Stimulated activated CD4-positive, alpha-beta T cell treated with anti-CD3 and anti-CD28 coated beads, TNF-alpha, amount 100 ng/mL, for 24 hours (primary cell): ENCODE measurements at places on chromosomes 3 and 15.

DNA sequence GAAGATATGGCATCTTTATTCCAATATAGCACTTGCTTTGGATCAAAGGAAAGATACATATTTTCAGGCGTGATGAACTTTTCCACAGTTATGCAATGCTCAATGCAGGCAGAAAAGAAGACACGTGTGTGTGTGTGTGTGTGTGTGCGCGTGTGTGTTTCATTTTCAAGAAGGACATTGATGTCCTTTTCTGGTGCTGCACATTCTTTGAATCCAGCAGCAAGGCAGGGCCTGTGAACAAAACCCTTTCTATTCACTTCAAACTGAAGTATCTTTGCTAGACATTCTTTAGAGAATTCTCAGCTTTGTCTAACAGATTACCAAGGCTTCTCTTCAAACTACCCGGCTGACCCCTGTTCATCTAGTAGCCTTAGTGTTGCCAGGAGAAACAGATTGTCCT lies 124.6 kb downstream of the CD47 start:
- no peak for DNase-seq

DNA sequence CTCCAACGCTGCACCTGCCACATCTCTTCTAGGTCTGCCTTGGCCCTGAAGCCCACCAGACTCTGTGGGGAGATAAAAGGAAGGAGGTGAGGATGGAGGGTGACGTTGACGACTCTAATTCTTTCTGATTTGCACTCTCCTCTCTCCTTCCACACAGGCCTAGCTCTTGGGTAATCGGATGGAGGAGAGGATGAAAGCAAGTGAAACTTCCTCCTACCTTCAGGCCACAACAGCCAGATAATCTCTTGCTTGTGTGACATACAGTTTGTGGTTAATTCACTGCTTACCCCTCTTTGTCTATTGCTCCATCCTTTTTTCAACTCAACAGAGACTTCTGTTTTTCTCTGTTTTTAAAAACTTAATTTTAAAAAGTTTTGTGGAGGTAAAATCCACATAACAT lies 208.1 kb downstream of the SV2B start:
- no peak for DNase-seq

DNA sequence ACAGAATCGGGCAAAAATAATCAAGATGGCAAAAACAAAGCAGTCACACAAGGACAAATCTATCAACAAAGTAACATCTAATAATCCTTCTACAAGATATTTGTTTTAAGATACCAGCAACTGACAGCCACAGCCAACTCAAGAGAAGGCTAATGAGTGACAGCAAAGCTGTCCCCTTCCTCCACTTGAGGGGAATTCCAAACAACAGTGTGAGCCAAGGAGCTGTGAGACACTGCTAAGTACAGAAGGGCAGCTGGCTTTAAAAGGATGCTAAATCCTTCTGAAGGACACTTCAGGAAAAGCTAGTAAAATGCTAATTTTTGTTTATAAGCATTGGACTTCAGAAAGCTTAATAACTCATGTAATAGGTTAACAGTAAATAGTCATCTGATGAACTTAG lies 120.3 kb upstream of the GOLGA8J start:
- DNase-seq, result no peak

- no peak for DNase-seq
Observed at GRCh38 chr3:188262913-188263683, 109.1 kb downstream of the LPP start.

- DNase-seq, result no peak
Observed at GRCh38 chr3:139774560-139775302, 97.0 kb upstream of the NMNAT3 start.

DNA sequence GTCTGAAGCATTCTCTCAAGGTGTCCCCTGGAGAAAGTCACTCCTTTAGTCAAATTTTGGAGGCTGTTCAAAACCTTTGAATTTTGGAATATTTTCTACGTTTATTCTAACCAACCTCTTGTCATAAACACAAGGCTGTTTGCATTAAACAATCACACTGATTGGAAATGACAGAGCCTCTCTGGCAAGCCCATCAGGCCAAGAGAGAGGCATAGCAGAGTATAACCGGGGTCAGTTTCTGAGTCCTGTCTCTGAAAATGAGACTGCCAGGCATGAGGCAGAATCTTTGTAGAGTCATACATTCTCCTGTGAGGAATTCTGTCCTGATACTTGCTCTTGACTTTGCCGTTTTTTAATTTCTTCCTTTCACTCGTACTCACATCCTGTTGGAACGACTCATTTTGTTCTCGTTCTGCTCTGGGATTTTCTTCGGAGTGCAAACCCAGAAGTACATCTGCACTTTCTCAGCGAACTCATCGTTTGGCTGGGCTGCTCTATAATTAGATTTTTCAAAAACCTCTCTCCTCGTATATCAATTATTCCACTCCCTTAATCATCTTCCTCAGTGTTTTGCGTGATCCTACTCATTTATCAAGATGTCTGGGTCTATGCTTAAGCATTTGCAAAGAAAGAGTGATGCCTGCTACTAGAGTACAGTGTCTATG lies 114.2 kb downstream of the AGBL1 start:
- no peak for DNase-seq

DNA sequence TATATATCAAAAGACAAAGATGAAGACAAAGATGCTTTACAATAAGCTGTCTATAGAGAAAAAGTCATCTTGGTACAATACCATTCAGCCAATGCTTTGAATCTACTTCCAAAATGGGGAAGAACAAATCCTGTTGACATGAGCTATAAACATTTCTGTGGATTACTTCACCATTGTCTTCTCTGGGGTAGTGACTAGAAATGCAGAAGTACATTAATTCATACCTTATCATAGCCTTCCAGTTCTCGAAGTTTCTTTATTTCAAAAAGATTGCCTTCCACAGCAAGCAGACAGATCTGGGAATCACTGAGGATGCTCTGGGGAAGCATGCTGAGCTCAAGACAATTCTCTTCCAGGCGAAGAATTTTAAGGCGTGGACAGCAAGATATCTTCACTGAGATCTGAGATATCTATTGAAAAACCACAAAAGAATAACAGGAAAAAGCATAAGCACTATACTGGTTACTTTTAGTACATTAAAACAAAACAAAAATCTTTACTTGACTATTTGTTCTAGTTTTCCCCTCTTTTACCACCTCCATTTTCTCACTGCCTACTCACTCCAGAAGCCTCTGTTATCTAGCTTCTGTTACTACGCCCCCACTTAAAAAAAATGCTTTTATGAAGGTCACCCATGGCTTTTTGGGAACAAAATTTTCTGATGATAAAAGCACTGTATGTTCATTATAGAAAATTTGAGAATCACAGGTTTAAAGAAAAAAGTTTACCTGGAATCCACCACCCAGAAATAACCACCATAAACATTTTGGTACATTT lies 3.6 kb downstream of the LRRC57 start:
- DNase-seq, result no peak

GRCh38 chr3:52982839-52983238 lies 63.0 kb downstream of the SFMBT1 start:
- no peak for DNase-seq

GRCh38 chr3:72891053-72891855 lies 3.4 kb downstream of the GXYLT2 start:
- no peak for DNase-seq

- no peak for DNase-seq
Observed at GRCh38 chr3:2661078-2661477, 449.1 kb downstream of the IL5RA start.

DNA sequence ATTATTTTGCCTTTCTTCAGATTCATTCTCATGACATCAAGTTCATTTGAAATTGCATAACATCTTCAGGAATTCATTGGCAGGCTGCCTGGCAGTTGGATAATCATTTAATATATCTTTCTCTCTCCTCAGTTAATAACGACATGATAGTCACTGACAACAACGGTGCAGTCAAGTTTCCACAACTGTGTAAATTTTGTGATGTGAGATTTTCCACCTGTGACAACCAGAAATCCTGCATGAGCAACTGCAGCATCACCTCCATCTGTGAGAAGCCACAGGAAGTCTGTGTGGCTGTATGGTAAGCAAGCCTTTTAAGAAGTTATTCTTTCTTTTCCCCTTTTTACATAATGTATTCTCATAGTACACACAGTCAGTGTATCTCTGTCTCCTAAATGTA lies 38.2 kb downstream of the TGFBR2 start:
- no peak for DNase-seq

- DNase-seq, result no peak
Observed at GRCh38 chr15:56820333-56820732, 87.0 kb upstream of the ZNF280D start.

- DNase-seq, result no peak
Observed at GRCh38 chr3:39531665-39532064, 64.2 kb downstream of the MOBP start.

GRCh38 chr15:63712828-63713520 lies 115.8 kb downstream of the FBXL22 start:
- DNase-seq, result no peak

- DNase-seq, result no peak
Observed at GRCh38 chr15:101242160-101242998, 9.5 kb downstream of the CHSY1 start.

- no peak for DNase-seq
Observed at GRCh38 chr3:122112754-122113153, 57.6 kb downstream of the CD86 start.
